CD4-positive, alpha-beta T cell treated with Interleukin-21 for 1 hour (primary cell): ENCODE measurements at places on chromosomes 3 and 15.

DNA sequence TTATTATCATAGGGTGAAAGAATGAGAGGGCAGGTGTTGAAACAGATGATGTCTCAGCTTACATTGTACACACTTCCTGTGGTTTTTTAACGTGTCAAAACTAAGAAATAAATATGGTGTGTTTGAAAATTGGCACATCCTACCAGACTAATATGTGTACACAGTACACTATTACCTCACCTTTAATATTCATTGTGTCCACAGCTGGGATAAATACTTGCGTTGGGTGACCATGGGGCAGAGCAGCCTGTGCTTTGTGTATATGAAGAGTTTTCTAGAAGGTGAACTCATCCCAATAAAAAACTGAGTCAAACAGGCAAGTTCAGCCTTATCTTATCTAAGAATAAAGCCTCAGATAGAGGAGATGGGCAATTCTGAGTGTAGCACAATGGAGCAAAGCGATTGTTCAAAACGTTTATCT is 17.3 kb downstream of the SUCNR1 start:
- peak; percentile 14 for DNase-seq

DNA sequence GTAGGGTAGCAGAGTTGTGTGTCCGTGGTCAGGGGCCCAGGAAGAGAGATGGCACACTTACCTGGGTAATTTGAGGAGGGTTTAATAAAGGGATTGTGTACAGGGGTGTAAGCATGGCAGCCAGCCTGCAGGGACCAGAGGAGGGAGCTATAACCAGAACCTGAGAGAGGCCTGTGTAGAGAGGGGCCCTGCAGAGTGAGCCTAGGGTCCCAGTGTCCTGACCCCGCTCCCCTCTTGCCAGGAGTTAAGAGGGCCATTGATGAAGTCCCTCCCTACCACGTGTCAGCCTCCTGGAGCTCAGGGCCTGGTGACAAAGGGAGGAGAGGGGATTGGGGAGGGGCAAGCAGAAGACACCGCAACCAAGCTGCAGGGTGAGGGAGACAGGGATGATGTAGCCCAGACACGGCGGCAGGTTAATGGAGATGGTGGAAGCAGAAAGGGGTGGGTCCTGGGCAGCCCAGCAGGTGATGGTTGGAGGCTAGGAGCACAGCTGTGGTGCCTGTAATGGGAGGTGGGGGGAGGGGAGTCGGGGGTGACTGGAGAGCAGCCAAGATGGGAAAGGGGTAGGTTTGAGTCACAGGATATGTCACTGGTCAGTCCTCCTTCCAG is 165.4 kb upstream of the TOPAZ1 start:
- no peak for DNase-seq

DNA sequence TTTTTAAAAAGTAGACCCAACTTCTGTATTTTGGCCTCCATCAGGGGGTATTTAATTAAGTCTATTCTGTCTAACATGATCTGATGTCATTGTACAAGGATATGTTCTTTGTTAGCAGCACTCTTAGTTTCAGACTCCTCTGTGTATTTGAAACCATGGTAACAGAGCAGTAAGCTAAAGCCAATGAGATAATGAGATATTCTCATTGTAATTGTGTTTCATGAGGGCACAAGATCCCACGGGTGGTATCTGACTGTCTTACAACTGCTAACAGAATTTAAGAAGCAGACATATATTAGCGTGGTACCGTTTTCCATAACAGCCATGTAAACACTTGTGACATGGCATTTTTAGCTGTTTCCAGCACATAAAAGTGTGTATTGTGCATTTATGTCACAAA is 251.2 kb upstream of the VEPH1 start:
- no peak for DNase-seq

DNA sequence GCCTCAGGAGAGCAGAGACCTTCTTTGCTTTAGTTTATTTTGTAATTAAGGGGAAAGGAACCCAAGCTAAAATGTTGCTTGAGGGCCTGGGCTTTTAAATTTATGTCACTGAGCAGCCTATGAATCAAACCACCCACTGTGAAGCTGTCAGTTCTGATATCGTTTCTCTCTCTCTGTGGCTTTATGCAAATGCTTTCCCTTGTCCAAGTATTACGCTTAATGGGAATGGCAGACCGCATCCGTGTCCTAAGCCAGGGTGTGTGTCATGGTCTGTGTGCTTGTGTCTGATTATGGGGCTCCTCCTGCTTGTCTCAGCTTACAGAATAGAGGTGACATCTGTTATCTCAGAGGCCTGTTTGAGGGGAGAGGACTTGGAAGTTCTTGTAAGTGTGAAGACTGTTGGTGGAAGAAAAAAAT is 82.4 kb downstream of the EBLN2 start:
- DNase-seq, result no peak

GRCh38 chr3:43213631-43214030 is 72.7 kb upstream of the SNRK start:
- no peak for DNase-seq

GRCh38 chr3:172241405-172241804 is 202.0 kb downstream of the FNDC3B start:
- no peak for DNase-seq

DNA sequence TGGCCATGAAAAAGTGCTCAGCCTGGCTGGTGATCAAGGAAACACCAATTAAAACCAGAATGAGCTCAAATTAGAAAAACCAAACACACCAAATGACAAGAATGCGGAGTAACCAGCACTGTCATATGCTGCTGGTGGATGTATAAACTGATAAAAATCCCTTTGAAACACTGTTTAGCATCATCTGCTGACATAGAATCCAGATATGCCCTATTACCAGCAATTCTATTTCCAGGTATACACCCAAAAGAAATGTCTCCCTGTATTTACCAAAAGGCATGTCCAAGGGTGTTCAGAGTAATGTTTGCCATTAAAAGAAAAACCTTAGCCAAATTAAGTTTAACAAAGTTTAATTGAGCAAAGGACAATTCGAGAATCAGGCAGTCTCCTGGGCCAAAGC is 138.6 kb downstream of the FMN1 start:
- DNase-seq, result no peak

- DNase-seq, result peak; percentile 67
Measured at GRCh38 chr15:58227706-58228543, 89.7 kb downstream of the AQP9 start.

- no peak for DNase-seq
Measured at GRCh38 chr3:66093981-66094380, 55.3 kb upstream of the MAGI1 start.

DNA sequence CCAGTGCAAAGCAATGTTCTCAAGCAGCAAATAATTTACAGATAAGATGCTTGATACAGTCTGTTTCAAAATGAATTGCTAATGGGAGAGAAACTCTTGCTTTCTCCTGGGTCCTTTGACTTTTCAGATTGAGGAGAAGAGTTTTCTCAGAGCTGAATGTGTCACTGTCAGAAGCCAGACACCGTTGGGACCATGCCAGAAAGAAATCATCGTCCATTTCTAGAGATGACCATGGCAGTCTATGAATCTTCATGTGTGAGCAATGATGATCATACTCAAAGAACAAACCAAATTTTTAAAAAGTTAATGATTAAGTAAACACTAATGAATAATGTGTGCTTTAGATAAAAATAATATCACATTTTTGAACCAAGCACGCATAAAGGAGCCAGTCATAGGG is 77.6 kb downstream of the ZNF385D start:
- DNase-seq, result no peak
